ENCODE measurements at places on chromosomes 5 and 9.

DNA sequence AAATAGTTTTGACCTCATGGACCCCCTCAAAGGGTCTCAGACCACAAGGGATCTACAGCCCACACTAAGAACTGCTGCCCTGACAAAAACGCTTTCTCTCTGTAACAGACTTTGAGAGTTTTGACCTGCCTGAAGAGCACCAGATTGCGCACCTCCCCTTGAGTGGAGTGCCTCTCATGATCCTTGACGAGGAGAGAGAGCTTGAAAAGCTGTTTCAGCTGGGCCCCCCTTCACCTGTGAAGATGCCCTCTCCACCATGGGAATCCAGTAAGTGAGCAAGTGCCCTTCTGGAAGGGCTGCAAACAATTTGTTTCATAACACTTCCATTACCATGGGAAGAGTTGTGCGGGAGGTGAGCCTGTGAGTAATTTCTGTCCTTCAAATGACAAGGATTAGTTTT, 6.0 kb downstream of the PTTG1 start:
- no peak for DNase-seq

GRCh38 chr5:156361436-156362109, 34.6 kb downstream of the SGCD start:
- peak; percentile 52 for DNase-seq

DNA sequence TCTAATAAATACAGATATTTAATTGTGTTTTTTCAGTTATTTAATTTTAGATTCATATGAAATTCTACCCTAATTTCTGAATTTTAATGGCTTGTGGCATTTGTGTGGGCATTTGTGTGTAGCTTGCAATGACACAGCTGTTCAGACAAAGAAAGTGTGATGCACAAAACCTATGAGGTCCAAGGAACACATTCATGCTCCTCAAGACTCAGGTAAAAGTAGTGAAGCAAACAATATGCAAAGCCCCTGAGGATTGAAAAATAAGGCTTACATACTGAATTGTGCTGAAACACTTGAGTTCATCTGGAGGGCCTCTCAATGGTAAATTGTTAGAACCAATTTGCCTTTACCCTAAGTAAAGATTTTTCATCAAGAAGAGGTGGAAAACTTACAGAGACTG, 28.1 kb downstream of the IL7R start:
- DNase-seq = no peak

GRCh38 chr9:118640836-118641560, 728.2 kb downstream of the BRINP1 start:
- peak; percentile 84 for DNase-seq

DNA sequence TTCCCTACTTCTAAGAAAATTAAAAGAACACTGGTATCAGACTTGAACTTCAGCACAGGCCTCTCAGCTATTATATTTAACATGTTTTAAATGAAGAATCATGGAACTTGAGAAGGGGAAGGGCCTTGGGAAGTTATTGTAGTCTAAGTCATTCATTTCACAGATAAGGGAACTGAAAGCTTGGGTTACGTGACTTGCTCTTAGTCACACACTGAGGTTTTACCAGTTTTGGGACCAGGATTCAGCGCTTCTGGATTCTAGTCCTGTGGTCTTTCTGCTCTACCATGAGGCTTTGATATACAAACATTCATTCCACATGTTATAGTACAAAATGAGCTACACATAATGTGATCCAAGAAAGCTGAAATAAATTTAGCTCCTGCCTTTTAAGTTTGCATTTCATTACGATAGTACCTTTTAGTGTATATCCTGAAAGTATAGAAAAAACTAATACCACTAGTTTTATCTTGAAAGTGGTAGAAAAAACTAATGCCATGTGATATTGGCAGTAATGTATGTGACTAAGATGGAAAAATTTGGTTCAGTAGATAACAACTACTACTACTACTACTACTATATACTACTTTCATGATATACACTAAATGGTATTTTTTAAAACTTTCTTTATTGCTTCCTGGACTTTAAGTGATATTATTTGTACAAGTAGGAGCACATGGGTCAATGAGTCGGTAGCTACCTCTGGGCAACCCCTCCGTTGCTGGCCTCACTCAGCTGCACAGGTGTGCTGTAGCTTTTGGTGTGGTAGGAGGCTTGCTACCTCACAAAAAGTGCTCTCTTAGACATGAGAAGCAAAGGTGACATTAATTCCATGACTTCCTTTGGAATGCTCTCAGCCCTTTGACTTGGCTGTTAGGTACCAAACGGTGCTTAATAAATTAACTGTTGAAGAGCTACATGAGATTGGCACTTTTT, 40.7 kb downstream of the F2RL2 start:
- DNase-seq = peak; percentile 26

DNA sequence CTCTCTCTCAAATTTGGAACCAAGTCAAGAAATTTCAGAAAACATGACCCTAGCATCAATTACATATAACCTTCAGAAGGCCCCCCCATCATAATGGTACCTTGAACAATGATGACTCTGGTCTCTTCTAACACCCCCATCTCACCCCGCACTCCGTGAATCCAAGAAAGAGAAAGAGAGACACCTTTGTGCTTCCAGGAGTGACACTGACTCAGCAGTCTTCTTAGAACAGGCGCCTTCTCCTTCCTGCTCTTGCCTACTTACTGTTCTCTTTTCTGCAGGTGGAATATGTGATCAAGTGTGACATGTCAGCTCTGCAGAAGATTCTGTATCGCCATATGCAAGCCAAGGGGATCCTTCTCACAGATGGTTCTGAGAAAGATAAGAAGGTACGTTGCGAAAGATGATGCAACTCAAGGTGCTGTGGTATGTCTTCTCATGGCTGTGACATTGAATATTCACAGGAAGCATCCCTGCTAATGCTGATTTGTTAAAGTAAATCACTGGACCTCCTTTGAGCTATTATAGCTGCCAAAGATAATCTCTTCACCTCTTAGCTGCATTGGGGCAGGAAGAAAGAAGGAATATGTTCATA, 81.3 kb downstream of the SMARCA2 start:
- DNase-seq = no peak

GRCh38 chr9:22138956-22139660, 130.0 kb upstream of the CDKN2B start:
- DNase-seq = no peak
